ENCODE measurements at places on chromosomes 2 and 18. TPM values are rescaled to one million over a fixed set of nuclear protein-coding genes. Genes with fewer than 3 reads are reported as not detected.

The AQP12A gene
- total RNA-seq: not detected

The MBOAT2 gene
- total RNA-seq: 116 TPM

DNA sequence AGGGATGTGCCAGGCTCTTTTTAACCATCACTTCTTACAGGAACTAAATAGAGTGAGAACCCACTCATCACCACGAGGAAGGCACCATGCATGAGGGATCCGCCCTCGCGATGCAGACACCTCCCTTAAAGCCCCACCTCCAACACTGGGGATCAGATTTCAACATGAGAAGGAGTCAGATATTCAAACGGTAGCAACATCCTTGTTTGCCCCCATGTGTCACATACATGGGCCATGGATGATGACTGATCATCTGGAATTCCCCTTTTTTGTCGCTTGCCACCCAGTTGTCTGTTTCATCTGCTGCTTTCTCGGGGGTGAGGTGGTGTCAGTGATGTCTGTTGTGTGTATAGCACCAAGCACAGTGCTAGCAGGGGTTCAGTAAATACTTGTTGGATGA lies 57.9 kb downstream of the NCK2 start:
- H3K27ac ChIP-seq: no peak overlapping the region
- no peak overlapping the region for H3K4me3 ChIP-seq
- no peak for DNase-seq
- no peaks in the 10 kb centered on the region for H3K36me3 ChIP-seq
- H3K27me3 ChIP-seq: no peaks in the 10 kb centered on the region

GRCh38 chr2:142843731-142844130 lies 33.7 kb upstream of the KYNU start:
- H3K4me3 ChIP-seq: no peak overlapping the region
- no peak for DNase-seq
- H3K4me1 ChIP-seq: no peaks in the 10 kb centered on the region
- H3K27me3 ChIP-seq: no peaks in the 10 kb centered on the region
- no peak overlapping the region for H3K27ac ChIP-seq
- H3K36me3 ChIP-seq: no peaks in the 10 kb centered on the region

- DNase-seq: no peak
- no peak overlapping the region for H3K4me3 ChIP-seq
- no peaks in the 10 kb centered on the region for H3K27me3 ChIP-seq
- H3K27ac ChIP-seq: no peak overlapping the region
Measured at GRCh38 chr2:141523199-141523598, 607.6 kb downstream of the LRP1B start.

- no peak overlapping the region for H3K27ac ChIP-seq
- no peak overlapping the region for H3K4me3 ChIP-seq
- no peaks in the 10 kb centered on the region for H3K4me1 ChIP-seq
- no peaks in the 10 kb centered on the region for H3K27me3 ChIP-seq
- H3K36me3 ChIP-seq: peaks cover 28% of the 10 kb centered on the region
Measured at GRCh38 chr2:120977582-120978358, 242.1 kb downstream of the GLI2 start.

The CHRNA1 gene
- total RNA-seq: 0.20 TPM

DNA sequence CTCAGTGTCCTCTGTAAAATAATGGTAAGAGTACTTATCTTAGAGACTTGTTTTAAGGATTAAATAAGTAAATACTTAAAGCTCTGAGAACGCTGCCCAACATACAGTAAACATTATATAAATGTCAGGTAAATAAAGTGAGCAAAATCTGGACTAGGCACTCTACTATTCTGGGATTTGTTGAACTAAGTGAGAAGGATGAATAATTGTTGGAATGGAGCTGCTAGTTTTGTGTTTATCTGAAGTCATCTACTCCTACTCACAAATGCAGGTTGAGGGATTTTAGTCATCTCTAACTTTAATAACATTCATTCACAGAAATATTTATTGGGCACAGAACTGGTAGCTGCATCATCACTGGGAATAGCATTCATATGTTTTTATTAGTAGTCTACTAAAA lies 103.4 kb downstream of the MEIS1 start:
- H3K27me3 ChIP-seq: no peaks in the 10 kb centered on the region
- DNase-seq: no peak
- H3K36me3 ChIP-seq: peaks cover 4% of the 10 kb centered on the region
- H3K4me3 ChIP-seq: no peak overlapping the region
- H3K27ac ChIP-seq: no peak overlapping the region

The RTP5 gene
- total RNA-seq: 5.3 TPM

- no peak overlapping the region for H3K27ac ChIP-seq
- H3K4me1 ChIP-seq: peaks cover 22% of the 10 kb centered on the region
- no peak for DNase-seq
- no peaks in the 10 kb centered on the region for H3K36me3 ChIP-seq
- no peaks in the 10 kb centered on the region for H3K27me3 ChIP-seq
- H3K4me3 ChIP-seq: no peak overlapping the region
Measured at GRCh38 chr2:45892425-45892745, 240.9 kb downstream of the PRKCE start.

The IL1B gene
- 1.7 TPM for total RNA-seq

The CERKL gene
- 5.1 TPM for total RNA-seq

DNA sequence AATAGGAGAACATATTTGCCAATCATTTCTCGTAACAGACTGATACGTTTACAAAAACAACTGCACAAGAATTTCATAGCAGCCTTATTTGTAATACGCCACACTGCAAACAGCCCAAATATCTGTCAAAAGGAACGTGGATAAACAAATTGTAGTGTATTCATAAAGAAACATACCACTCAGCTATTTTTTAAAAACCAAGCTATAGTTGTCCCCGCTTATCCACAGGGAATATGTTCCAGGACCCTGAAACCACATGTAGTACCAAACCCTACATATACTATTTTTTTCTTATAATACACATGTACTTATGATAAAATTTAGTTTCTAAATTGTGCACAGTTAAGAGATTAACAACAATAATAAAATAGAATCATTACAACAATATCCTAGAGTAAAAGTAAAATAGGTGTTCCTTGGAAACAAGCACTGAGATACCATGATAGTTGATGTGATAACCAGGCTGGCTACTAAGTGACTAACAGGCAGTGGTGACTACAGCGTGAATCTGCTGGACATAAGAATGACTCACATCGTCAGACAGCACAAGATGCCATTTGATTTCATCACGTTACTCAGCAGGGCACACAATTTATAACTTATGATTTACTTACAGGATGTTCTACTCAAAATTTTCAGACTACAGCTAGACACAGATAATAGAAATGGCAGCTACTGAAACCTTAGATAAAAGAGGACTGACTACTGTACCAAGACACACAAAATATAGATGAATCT lies 367.4 kb downstream of the NCKAP5 start:
- no peak overlapping the region for H3K4me3 ChIP-seq
- no peak for DNase-seq
- no peak overlapping the region for H3K27ac ChIP-seq
- no peaks in the 10 kb centered on the region for H3K36me3 ChIP-seq
- no peaks in the 10 kb centered on the region for H3K4me1 ChIP-seq

The FSIP2 gene
- total RNA-seq: 4.1 TPM

The EFHD1 gene
- 13.7 TPM for total RNA-seq

The CENPO gene
- total RNA-seq: 15.1 TPM

The CFAP210 gene
- 3.0 TPM for total RNA-seq

The IL1RN gene
- 1.8 TPM for total RNA-seq

The ABCB11 gene
- total RNA-seq: 0.20 TPM

The RAB6C gene
- total RNA-seq: 0.44 TPM

DNA sequence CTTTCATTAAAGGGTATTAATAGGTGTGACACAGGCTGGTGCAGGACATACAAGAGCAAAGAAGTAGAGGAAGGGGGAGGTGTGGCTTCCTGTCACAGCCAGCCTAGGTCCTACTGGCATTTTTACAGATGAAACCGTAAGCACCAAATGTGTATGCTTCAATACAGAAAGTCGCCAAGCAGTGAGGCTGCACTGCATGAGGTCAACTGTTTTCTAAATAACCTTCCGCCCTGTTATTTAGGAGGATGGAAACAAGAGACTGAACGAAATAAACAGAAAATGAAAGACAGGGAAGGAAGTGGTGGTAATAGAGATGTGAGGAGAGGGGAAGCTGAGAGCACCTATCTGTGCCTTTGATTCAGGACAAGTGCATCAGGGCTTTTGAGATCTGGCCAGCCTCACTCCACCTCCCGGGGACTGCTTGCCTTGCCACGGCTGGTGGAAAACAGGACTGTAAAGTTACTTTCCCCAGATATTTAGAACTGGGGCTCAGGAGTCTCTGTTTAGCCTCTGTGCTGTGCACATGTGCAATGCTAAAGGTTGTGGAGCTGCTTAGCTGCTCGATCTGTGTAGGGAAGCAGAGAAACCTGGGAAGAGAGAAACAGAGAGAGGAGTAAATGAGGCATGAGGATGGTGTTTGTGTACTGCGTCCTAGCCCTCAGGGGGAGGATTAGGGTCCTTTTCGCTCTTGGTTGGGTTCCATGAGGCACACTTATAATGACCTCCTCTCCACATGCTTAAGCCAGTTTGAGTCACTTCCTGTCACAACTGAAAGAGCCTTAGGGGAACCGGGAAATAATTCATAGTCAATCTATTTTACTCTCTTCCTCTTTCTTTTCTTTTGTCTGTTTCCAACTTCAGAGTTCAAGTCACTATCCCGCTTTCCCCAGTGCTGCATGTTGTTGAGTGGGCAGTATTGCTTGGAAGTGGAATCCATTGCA lies 62.3 kb upstream of the BOD1L2 start:
- H3K27me3 ChIP-seq: no peaks in the 10 kb centered on the region
- no peak overlapping the region for H3K4me3 ChIP-seq
- no peaks in the 10 kb centered on the region for H3K36me3 ChIP-seq

- no peaks in the 10 kb centered on the region for H3K36me3 ChIP-seq
- H3K27me3 ChIP-seq: no peaks in the 10 kb centered on the region
Measured at GRCh38 chr2:128511731-128512378, 193.2 kb upstream of the HS6ST1 start.

The UPP2 gene
- 1.4 TPM for total RNA-seq

- H3K4me3 ChIP-seq: no peak overlapping the region
- no peak for DNase-seq
- H3K27ac ChIP-seq: no peak overlapping the region
Measured at GRCh38 chr2:1791006-1791605, 46.8 kb upstream of the PXDN start.

The SP5 gene
- 0.99 TPM for total RNA-seq

The MAP3K19 gene
- total RNA-seq: 6.9 TPM

The NGEF gene
- total RNA-seq: 15.4 TPM

- no peaks in the 10 kb centered on the region for H3K4me1 ChIP-seq
- no peaks in the 10 kb centered on the region for H3K36me3 ChIP-seq
- H3K4me3 ChIP-seq: no peak overlapping the region
- no peak overlapping the region for H3K27ac ChIP-seq
- H3K27me3 ChIP-seq: no peaks in the 10 kb centered on the region
- no peak for DNase-seq
Measured at GRCh38 chr2:173720306-173720705, 244.9 kb downstream of the SP3 start.

GRCh38 chr2:65264821-65265670 lies 37.4 kb downstream of the ACTR2 start:
- no peaks in the 10 kb centered on the region for H3K4me1 ChIP-seq
- H3K27me3 ChIP-seq: no peaks in the 10 kb centered on the region
- H3K27ac ChIP-seq: no peak overlapping the region
- H3K36me3 ChIP-seq: peaks cover 10% of the 10 kb centered on the region
- H3K4me3 ChIP-seq: no peak overlapping the region

DNA sequence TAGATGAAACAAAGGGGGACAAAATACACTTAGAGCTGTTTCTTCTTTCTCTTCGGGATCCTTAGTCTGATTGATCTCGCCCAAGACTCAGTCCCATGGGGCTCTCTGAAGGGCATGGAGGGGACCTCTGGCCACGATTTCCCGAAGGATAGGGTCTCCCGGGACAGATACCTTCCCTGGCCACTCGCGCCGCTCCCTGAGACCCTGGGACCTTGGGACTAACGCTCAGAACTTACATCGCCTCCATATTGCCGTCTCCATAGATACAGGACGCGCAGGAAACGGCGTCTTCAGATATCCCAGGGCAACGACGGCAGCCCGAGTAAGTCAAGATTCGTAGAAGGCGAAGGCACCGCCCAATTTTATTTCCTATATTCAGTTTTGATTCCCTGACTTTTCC lies at the start of gene CFAP65:
Gene CFAP65 (minus strand): TSS at position 265 of the 400 bp plus-strand sequence. CDS start 2,468 bp downstream, outside the sequence.
- H3K36me3 ChIP-seq: peaks cover 3% of the 10 kb centered on the region
- H3K4me3 ChIP-seq: peak within 1 kb of the TSS; percentile 29
- H3K27me3 ChIP-seq: peaks cover 37% of the 10 kb centered on the region
- H3K4me1 ChIP-seq: peaks cover 2% of the 10 kb centered on the region
- H3K27ac ChIP-seq: no peak within 1 kb of the TSS

GRCh38 chr2:144645083-144645778 lies 125.3 kb upstream of the ZEB2 start:
- H3K4me1 ChIP-seq: peaks cover 2% of the 10 kb centered on the region
- H3K27me3 ChIP-seq: no peaks in the 10 kb centered on the region
- no peak overlapping the region for H3K27ac ChIP-seq

The DLX1 gene
- total RNA-seq: not detected

DNA sequence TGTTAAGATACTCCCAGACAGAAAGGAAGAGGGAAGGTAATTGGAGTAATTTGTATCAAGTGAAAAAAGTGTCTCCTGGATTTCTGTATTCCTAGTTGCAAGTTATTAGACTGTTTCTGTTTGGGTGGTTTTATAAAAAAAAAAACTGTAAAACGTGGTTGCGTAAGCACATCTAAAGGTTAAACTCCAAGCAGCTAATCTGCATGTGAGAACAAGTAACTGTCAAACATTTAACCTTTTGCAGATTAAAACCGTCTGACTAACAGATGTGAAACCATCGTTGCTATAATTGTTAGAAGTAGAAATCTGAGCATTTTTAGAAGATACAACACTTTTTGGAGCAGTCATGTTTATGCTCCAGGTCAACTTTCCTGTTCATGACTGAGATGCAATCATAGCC lies 72.3 kb downstream of the AFF3 start:
- H3K27me3 ChIP-seq: no peaks in the 10 kb centered on the region
- H3K36me3 ChIP-seq: no peaks in the 10 kb centered on the region
- peaks cover 6% of the 10 kb centered on the region for H3K4me1 ChIP-seq
- DNase-seq: no peak
- no peak overlapping the region for H3K27ac ChIP-seq

The SUCLG1 gene
- 81.6 TPM for total RNA-seq

All from spinal cord (tissue), 10 donors.